IMR-90 (cell line): ENCODE measurements at places on chromosomes 1 and 21. TPM values are rescaled to one million over a fixed set of nuclear protein-coding genes. Genes with fewer than 3 reads are reported as not detected.

DNA sequence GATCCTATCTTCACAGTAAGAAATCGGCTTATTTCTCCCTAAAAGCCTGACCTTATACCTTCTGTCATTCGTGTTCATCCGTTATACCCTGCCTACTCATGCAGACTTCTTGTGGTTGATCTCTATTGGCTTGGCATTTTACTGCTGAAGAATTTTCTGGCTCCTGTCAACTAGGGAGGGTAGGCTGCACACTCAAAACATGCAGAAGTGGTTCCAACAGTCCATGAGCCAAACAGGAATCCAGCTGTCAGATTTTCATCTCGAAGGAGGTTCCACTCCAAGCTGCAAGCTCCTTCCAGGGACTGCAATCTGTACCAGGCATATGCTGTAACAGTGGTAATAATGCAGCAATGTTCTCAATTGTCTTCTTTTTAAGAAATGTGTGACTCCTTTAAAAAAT lies 10.1 kb downstream of the DNAJC11 start:
- H3K27ac ChIP-seq: no peak overlapping the region
- no peak for DNase-seq
- no peaks in the 10 kb centered on the region for H3K27me3 ChIP-seq
- peaks cover 5% of the 10 kb centered on the region for H3K36me3 ChIP-seq
- H3K4me1 ChIP-seq: peaks cover 11% of the 10 kb centered on the region

SPRR2B gene
- not detected in 2 replicates for total RNA-seq

TMCO4 gene
- 6.9 and 7.3 TPM in 2 replicates for total RNA-seq

MAP1LC3C gene
- under 0.01 TPM in 1 of 2 replicates, not detected in the other for total RNA-seq
